ENCODE measurements at places on chromosomes 3 and 15.

GRCh38 chr3:166283840-166284239, 446.6 kb upstream of the BCHE start:
- peak; percentile 22 for DNase-seq

- DNase-seq = peak; percentile 36
These were observed 70.8 kb upstream of the ZBTB20 start for GRCh38 chr3:115217678-115218451.

- DNase-seq = no peak
These were observed 91.2 kb downstream of the AQP9 start for GRCh38 chr15:58229297-58229768.

DNA sequence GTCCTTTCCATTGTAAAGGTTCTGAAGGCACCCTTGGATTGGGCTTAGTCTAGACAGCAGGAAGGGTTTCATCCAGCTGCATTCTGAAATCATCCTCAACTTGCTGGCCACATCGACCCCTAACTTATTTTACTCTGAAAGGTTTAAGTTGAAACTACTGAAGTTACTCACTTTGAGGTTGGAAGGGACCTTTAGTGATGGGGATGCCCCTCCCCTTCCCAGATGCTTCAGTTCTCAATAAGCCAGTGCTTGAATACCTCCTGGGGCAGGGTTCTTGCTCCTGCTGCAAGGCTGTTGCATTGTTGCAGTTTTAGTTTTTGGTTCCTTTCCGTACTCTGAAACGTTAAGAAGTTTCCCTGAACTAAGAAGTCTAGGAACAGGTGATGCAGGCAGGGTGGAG, 26.4 kb downstream of the FGD5 start:
- no peak for DNase-seq

- DNase-seq = no peak
These were observed 319.7 kb downstream of the UACA start for GRCh38 chr15:70443486-70444273.

All from AG08396 (cell line).